ENCODE measurements at places on chromosomes 2 and 18.

DNA sequence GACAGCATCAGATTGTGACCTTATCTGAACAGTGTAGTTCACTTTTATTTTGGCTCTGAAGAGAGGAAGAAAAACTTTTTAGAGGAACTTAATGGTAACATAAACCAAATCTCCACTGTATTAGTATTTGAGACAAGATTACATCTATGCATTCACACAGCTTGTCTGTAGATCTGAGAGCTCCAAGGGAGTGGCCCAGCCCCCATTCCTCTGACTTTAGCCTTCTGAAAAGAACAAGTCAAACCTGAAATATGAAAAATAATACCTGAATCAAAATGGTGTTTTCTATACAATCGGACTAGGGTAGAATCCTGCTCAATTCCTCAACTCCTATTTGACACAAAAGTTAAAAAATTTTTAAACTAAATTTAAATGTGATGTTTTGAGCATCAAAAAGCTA lies 23.1 kb downstream of the STARD7 start:
- no peak for DNase-seq

DNA sequence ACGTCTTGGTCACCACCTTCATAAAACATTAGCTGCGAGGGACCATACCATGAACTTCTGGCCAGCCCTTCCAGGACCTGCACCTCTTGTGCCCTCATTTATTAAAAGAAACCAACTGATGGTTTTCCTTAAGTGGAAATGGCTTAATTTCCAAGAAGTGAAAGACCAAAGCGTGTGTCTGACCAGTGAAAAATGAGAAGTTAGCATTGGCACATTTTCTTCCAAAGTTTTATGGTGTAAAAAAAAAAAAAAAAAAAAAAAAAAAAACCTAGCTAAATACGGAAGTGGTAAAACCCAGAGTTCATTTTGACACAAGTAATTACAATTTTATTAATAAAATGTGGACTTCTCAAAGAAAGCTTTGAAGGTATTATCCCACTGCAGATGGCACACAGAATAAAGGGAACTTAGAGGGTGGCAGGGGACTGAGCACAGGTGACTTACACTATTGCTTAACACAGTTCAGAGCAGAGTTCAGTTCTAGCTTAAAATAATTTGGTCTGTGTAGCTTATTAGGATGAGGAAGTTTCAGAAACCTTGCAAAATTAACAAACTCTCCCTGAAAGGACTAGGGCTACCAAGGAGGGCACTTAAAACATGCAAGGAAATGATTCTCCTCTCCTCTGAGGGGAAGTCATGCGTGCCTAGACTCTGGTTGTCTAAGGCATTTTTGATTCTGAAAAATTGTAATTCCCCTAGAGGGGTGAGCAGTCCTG lies 42.2 kb upstream of the EPG5 start:
- no peak for DNase-seq

- no peak for DNase-seq
These were observed 217.2 kb upstream of the NXPH2 start for GRCh38 chr2:138997346-138997745.

- DNase-seq: no peak
These were observed 106.2 kb downstream of the COBLL1 start for GRCh38 chr2:164735309-164735919.

DNA sequence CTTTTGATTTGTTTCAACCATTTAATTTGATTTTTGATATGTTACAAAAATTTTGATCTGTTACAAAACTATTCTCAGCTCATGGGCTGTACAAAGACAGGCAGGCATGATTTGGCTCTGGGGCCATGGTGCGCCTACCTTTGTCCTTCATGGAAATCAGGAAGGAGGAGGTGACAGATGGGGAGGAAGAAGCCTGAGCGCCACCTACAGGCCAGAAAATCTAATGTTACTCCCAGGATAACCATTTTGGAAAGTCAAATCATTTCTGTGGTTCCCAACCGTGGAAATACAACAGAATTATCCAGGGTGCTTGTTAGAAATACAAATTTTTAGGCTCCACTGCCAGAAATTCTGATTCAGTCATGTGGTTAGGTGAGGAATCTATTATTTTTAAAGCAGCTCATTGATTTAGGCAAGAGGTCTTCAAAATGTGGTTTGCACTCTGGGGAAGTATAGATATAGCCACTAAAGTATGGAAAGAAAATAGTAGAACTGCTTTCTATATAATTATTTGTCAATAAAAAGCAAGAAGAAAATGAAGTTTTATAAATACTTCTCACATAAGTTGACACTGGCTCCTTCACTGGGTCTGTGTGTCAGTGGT lies 93.9 kb downstream of the EVA1A start:
- DNase-seq: peak; percentile 39

GRCh38 chr2:181779288-181780021 lies 99.1 kb upstream of the NEUROD1 start:
- DNase-seq: peak; percentile 52

DNA sequence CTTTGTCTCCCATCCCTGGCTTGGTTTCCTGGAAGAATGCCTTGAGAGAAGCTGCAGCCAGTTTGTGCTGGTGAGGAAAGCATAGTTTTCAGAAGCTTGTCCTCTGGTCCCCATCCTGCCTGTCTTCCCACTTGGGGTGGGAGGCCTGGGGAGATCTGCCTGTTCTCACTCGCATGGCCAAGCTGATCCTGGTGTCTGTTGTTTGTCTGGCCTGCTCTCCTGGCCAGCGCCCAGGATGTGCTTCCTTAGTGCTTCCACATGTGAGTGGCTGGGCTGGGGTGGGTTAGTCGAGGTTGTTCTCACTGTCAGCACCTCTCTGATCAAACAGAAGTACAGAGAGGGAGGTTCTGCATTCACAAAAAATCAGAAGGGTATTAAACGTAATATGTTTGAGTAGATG lies 49.5 kb downstream of the PTPRM start:
- no peak for DNase-seq

GRCh38 chr2:97931118-97931857 lies 64.5 kb downstream of the TMEM131 start:
- DNase-seq: no peak

GRCh38 chr2:8922431-8922830 lies 81.1 kb downstream of the MBOAT2 start:
- DNase-seq: no peak

GRCh38 chr2:126798276-126799140 lies 100.2 kb upstream of the TEX51 start:
- no peak for DNase-seq

DNA sequence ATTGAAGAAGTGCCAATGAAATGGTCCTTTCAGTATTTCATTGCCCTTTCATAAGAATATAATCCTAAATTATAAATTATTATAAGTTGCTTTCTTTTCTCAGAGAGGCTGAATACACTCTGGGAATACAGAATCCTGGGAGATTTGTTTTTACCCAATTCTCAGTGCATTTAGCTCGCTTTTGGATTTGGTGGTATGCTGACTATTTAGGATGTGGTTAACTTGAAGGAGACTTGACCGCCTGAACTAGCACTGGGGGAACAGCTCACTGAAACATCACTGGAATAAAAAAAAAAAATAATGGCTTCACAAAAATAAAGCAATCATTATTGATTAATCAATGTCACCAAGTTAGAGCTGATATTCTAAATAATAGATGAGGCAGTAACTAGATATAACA lies 10.2 kb downstream of the TNFAIP6 start:
- no peak for DNase-seq

DNA sequence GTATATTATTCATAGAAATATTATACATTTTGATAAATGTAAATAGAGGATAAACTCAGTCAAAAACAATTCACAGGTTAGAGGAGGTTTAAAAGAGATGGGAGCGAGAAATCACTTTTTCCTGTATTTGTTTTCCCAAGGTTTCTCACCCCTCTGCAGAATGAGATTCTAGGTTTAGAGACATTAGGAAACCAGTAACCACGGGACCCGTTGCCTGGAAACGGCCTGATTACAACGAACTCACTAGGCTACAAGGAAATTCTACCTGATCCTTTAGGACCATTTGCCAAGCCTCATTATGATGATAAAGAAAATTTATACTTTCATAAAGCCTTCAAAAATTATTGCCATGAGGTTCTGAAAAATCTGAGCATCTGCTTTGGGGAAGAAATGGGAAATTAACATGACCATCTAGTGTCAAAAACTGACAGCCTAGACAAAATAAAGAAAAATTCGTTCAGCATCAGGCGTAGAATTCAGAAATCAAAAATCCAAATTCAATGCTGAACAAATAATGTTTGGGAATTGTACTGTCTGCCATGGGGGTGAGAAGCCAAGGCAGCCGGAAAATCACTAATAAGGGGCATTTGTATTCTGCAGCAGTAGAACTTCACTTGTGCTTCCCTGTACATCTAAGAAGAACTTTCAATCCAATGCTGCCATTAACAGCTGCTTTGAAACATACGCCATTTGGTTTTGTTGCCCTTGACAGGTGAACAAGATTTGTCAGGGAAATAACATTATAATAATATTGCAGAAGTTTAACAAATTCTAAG lies 262.3 kb downstream of the NRXN1 start:
- no peak for DNase-seq

DNA sequence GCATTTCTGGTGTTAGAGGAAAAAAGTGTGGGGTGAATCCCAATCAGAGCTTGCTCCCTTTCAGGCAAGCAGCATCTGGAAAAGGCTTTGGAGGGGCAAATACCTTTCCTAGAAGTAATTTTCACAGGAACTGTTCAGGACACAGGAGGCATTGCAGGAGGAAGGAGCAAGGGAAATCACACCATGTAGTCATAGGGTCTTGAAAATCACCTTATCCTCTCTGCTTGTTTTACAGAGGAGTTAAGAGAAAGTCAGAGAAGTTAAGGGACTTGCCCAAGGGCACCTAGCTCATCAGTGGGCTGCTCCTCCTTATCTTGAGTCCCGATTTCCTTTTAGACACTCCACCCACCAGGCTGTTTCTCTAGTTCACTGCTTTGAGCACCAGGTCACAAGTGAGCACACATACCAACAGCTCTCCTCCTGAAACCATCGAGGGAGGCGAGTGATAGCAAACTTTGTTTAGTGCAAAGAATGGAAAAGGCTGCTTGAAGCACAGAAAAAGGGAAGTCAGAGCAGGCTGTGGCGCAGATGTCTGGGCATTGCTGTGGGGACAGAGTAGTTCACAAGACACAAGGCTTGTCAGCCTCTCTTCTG lies 89.2 kb upstream of the CXCR4 start:
- DNase-seq: no peak

DNA sequence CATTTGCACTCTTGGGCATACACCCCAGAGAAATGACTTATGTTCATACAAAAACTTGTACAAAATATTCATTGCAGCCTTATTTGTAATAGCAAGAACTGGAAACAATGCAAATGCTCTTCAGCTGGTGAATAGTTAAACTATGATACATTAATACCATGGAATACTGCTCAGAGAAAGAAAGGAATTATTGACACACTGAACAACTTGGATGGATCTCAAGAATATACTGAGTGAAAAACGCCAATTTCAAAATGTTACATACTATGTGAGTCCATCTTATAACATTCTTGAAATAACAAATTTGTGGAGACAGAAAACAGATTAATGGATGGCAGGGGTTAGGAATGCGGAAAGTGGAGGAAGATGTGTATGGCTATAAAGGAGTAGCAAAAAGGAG lies 17.2 kb downstream of the LNPK start:
- DNase-seq: no peak

GRCh38 chr2:149747456-149747855 lies 159.9 kb upstream of the MMADHC start:
- no peak for DNase-seq

DNA sequence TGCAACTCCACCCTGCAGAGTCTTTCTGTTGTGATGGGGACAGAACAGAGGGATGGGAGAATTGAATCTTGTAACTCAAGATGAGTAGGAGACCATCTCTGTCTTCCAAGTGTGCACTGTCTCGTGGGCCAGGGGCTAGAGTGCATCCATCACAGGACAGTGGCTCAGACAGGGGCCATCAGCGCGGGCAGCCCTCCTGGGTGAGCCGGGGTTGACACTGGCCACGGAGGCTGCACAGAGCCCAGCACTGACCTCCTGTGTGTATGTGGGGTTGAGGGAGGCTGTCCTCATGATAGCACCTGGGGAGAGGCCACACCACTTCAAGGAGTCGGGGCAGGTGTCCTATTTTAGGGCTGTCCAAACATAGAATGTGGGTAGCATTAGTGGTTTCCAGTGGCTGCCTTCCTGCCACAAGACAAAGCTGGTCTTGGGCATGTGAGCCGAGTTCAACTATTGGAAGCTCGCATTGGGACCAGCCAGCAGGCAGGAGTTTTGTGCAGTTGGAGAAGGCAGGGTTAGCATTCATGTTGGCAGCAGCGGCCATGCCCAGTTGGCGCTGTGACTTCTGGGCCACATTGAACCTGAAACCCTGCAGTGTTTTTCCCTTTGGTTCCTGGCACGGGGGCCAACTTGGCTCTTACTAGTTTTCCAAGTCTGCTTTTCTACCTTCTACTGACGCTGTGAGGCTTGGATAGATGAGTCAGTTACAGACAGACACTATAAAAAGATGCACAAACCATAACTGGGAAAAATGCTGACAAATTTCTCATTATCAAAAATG lies 45.3 kb downstream of the ACOXL start:
- no peak for DNase-seq

GRCh38 chr2:46683541-46683940 lies 204.2 kb downstream of the TMEM247 start:
- no peak for DNase-seq

GRCh38 chr2:72172478-72172877 lies 24.8 kb upstream of the CYP26B1 start:
- DNase-seq: no peak

DNA sequence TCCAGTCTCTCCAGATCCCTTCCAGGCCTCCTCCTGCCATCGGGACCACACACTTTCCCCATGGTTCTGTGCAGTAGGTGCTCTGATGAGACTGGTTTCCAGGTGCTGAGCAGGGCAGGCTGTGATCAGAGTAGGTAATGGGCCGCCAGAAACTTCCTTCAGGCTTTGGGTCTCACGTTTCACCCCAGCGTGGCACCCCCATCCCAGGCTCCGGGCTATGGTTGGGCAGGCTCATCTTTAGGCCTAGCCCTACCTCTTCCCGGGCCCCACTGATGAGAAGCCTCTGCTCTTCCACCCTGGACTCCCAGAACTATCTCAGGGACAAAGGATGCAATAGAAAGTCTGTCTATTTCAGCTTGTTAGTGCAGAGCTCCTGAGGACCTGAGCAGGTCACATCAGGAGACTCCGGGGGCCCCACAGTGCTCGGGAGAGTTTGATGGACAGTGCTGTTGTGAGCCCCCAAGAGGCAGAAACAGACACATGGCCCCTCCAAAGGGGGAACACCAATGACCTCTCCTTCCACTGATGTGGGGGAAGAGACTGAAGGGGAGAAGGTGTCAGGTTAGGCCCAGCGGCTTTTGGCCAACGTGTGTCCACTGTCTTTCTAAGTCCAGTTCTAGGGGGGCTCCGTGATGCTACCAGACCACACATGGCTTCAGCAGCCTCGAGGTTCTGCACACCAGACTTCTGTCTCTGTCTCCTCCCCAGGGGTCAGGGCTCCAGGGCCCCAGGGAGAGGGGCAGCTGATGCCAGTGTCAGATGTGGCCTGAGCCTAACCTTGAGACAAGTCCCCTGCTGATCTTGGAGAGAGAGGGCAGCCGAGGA lies 5.8 kb upstream of the PROM2 start:
- DNase-seq: no peak

- DNase-seq: no peak
These were observed 21.6 kb downstream of the PTPN2 start for GRCh38 chr18:12862467-12862866.
